ENCODE measurements at places on chromosomes 4 and X.

- no peak for DNase-seq
These were observed 24.4 kb downstream of the RELL1 start for GRCh38 chr4:37661772-37662171.

- no peak for DNase-seq
These were observed 100.5 kb upstream of the TBC1D9 start for GRCh38 chr4:140856621-140857062.

GRCh38 chrX:139156356-139156755 is 374.2 kb upstream of the F9 start:
- DNase-seq, result no peak

- DNase-seq, result no peak
These were observed 169.8 kb downstream of the NHS start for GRCh38 chrX:17544821-17545220.

DNA sequence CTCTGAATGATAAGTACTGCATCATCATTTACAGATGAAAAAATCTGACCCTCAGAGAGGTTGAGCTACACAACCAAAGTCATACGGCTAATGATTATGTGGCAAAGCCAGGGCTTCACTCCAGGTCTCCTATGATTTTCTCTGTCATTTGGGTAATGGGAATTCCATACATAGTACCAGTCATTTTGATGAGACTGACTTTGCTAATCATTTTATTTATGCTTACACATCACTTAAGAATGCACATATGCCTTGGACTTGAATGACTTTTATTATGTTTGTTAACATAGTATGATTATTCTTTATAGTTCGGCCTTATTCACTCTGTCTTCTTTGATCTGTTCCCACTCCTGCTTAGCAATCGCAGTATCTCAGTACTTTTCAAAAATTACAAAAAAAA is 255.1 kb upstream of the GPRIN3 start:
- no peak for DNase-seq

GRCh38 chr4:41656572-41657520 is 91.7 kb downstream of the PHOX2B start:
- no peak for DNase-seq

DNA sequence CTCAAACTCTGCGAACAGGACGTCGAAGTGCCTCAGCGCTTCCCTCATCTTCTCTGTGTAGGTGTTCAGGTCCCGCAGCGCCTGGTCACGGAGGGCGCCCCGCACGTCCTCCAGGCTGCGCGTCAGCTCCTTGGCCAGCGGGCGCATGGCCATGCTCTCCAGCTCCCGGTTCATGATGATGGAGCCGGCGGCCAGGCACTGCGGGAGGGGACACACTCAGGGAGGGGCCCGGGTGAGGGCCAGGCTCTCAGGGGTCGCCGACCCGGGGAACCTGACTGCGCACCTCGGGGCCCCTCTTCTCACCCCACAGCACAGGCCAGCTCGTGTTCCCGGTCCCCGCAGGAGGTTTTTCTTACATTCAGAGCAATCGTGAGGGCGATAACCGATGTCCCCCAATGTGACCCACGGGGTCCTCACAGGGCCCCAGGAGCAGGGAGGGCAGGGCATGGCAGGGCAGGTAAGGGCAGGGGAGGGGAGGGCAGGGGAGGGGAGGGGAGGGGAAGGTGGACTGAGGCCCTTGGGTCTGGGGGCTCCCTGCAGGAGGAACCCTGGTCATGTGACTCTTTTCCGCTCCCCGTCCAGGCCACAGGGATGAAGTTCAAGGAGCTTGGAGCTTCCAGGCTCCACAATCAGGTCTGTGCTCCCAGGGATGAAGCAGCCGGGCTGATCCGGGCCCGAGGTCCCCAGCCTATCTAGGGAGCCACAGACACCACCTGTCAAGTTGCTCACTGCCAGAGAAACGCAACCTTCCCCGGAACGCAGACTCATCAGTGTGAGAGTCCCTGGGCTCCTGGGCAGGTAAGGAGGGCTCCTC is 77.8 kb upstream of the MXD4 start:
- peak; percentile 0 for DNase-seq

- DNase-seq, result no peak
These were observed 9.9 kb downstream of the LHFPL1 start for GRCh38 chrX:112669824-112670223.

DNA sequence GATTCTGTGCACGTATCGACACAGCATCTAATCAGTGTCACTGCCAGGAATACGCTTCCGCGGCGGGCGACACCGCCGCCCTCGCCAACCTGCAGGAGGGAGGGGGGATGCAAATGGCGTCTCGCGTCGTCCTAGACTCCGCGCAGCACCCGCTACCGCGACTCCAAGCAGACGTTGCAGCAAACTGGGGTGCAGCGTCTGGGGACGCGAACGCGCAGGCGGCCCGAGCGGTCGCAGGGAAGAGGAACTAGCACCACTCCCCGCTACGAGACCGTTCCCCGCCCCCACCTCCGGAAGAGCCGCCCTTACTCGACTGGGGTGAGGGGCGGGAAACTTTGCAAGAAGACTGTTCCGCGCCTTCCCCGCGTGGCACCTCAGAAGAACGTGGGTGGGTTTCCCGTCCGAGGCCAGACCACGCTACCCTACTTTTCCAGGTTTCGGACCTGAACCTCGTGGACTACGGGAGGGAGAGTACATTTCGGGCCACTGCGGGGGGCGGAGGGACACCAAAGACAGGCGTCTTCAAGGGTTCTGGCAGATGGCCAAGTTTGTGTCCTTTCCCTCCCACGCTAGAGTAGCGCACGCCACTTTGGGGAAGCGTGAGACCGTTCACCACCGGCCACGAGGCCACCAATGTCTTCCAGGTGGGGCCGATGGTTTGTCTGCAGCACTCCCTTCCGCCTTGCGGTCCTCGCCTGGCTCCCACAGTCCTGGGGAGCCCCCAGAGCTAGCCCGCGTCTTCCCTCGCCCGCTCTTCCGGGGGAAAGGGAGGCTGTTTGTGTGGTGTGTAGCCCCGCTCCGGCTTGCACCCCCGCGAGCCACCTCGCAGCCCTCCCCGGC is 78.0 kb upstream of the BCOR start:
- DNase-seq, result peak; percentile 86

- no peak for DNase-seq
These were observed 32.9 kb downstream of the EREG start for GRCh38 chr4:74397748-74398426.

- DNase-seq, result no peak
These were observed 3.3 kb upstream of the HPGDS start for GRCh38 chr4:94345969-94346368.

GRCh38 chrX:124098089-124098488 is 136.6 kb downstream of the STAG2 start:
- DNase-seq, result no peak

DNA sequence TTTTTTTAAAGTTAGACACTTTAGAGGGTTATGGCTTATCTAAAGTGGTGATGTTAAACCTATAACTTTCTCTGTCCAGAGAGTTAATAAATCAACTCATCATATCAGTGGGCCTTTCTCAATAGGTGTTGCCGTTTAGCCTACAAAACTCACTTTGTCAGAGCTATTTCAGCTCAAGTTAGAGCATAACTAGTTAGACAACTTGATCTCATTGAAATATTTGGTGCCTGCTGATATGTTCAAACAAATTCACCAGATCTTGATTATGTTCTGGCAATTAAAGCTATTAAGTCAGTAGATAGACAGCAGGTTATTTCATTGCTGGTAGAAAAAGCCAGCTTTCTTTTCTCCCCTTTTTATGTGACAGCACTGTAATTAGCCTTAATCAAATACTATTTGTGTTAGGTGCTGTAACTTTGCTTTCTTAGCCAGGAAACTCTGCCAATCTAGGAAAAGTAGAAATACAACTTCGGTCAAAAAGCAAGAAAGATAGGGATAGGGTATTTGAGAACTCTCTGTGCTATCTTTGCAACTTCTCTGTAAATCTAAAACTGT is 191.8 kb downstream of the MAML3 start:
- no peak for DNase-seq

GRCh38 chrX:133042260-133042659 is 54.6 kb downstream of the USP26 start:
- DNase-seq, result no peak

DNA sequence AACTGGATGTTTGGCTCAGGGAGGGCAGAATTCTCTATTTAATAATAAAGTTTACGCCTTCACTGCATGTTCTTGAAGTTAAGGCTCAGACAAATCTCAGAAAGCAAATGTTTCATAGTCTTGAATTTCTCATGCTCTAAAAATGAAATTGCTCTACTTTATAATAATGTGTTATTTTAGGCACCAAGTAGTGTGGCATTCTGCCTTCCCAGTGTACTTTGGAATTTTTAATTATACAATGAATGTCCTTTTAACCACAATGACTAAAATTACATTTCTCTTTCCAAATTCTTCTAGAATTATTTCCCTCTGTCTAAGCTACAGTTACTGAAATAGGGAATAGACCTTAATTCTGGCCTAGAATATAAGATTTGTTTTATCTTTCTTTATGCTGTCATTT is 97.9 kb upstream of the PDE5A start:
- DNase-seq, result no peak

DNA sequence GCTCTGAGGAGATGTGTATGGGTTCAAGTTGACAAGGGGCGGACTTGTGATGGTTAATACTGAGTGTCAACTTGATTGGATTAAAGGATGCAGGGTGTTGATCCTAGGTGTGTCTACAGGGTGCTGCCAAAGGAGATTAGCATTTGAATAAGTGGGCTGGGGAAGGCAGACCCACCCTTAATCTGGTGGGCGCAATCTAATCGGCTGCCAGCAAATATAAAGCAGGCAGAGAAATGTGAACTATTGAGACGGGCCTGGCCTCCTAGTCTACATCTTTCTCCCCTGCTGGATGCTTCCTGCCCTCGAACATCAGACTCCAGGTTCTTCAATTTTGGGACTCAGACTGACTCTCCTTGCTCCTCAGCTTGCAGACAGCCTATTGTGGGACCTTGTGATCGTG is 26.7 kb upstream of the SMIM10L2A start:
- no peak for DNase-seq

DNA sequence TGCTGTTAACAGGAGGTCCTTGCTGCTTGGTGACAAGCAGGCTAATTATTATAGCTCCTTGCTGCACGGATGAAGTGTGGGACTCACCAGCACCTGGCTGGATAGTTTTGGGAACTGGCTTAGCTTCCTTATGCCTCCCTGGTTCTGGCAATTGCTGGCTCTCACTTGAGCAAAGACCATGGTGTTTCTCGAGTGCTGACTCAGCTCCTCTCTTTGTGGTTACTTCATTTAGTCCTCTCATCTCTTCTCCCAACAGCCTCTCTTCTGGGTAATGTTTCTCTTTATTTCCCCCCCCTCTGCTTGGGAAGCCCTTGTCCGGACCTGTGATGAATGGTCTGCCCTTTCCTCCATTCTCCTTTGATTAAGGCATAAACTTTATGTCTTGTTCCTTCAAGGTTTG is 100.4 kb downstream of the CBLL2 start:
- DNase-seq, result no peak

GRCh38 chr4:10045481-10045880 is 24.2 kb upstream of the SLC2A9 start:
- no peak for DNase-seq

DNA sequence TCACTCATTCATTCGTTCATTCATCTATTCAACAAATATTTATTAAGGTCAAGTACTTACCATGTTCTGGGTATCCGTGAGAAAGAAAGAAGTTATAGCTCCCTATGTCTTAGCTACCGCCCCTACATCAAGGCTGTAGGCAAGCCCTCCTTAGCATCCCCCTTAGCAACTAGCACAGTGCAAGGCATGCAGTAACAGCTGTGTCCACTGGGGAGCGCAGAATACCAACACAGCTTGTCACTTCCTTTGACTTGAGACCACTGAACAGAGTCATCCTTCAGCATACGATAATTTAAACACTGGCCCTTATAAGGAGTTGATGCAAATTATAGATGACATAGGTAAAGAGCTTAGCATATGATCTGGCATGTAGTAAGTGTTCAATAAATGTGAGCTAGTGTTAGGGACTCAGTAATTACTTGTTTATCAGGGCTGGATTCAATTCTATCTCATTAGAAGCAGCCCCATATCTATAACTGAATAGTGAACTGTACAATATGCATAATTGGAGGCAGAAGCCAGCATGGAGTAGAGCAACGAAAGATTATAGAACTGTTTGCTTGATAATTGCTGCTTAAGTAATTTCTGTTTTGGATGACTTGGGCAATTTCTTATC is 8.7 kb downstream of the KIAA1210 start:
- peak; percentile 63 for DNase-seq

- no peak for DNase-seq
These were observed 39.2 kb downstream of the RAB40AL start for GRCh38 chrX:102976286-102976685.

DNA sequence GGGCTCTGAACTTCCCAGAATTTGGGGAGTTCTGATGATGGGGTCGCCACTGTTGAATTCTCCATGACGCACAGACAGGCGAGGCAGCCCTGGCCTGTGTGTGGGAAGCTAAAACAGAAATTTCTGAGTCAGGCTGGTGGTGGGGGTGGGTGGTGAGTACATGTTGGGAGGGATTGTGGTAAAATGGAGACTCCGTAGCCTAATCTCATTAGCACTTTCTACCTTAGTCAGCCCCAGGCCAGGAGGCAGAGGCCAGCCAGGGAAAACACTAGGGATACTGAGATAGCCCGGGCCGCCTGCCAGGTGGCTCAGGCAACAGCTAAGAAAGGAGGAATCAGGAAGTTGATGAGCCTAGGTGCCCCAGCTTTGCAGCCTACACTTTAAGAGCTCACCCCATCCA is 39.3 kb upstream of the NHSL2 start:
- DNase-seq, result no peak

DNA sequence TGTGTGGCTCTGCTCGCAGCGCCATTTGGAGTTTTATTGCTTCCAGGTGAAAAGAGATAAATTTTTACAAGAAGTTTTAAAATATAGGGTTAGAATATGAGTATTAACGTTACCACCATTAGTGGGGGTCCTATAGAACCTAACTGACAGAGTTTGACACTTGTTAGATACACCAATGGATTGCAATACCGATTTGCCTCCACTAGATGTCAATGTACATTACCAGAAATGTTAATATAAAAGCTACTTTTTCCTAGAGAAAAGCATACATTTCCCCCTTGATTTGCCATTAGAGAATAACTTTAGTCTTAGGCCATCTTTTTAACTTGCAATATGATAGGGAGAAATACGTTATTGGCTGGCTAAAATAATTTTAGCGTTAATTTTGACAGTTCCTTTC is 108.4 kb downstream of the LINC00632 start:
- DNase-seq, result no peak

DNA sequence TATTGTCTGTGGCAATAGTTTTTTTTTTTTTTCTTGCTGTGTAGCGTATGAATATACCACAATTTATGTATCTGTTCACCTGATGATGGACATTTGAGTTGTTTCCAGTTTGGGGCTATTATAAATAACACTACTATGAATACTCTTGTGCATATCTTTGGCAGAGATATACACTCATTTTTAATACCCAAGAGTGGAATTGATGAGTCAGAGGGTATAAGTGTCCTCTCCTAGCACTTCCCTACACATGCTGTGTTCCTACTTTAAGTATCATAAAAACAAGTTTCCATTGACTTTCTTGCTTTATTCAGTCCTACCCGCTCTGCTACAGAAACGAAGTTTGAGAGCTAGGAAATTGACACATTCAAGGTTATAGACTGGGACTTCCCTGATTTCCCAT is 39.8 kb downstream of the XIAP start:
- DNase-seq, result no peak

DNA sequence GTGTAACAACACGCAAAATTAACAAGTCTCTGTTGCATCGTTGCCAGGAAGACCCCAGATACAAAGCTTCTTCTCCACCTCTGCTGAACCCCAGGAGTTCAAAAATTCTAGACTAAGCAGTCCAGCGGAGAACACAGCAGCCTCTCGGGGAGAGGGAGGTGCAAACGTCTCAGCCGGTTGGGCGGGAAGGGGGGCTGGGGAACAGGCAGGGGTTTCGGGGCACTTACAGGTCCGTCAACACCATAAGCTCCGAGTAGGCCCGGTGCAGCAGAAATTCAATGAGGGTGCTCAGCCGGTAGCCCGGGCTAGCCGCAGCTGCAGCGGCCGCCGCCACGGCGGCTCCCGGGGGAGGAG is 394 bp downstream of the MED14 start:
- DNase-seq, result peak; percentile 46

Data from DND-41 (cell line).